Astrocyte (in vitro differentiated cells and primary cell): ENCODE measurements at places on chromosomes 11 and 22.
A peak's percentile ranks its signal among the peaks of the same experiment; 100 is the strongest.

DNA sequence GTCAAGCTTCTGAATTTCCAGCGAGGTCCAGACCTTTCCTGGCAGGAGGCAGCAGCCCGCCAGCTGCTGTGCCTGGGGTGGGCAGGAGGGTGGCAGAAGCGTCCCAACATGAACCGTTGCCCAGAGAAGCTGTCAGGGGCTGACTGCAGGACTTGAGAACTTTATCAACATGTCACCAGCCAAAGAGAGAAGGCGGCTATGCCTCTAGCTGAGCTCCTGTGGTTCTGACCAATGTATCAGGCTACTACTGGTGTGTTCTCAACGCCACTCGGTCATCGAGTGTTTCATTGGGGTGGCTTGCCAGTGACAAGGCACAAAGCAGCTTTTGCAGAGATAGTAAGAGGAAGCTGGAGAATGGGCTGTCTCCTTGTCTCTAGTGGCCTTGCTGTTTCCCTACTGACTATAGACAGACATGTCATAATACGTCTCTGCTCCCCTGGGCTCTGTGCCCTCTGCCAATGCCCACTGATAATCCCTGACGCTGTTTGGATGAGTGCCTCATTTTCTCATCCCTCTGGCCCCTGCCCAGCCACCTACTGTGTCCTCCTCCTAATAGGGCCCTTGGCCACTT, 17.6 kb upstream of the ASCC2 start:
- DNase-seq = no peak

DNA sequence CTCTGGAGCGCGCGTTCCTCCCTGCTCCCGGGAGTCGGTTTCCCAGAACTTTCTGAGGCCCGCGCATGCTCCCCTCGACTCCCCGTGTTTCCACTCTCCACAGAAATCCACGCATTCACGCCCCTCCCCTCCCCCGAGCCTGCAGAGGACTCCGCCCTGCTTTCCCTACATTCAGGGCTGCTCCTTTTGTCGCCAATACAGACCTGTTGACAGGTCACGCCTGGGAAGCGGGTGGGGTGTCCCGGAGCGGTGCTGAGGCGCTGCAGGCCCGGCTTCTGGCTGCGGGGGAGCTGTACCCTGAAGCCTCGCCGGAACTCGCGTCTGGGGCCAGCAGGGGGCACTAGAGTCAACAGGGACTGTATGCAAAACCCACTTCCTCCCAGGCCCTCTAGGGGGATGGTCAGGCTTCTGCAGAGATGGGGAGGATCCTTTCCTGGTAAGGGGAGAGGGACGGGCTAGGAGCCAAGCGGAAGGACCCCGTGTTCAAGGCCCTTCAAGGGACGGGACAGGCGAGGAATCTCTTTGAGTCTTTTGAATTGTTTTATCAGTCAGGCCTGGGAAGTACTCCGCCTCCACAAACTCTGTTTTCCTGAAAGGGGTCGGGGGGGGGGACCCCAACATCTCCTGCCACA, at the start of gene PRAME:
Gene PRAME, minus strand, starts transcription at position 294 of the 632 bp plus-strand sequence. CDS start 2,433 bp downstream, outside the sequence.
- no peak for DNase-seq

DNA sequence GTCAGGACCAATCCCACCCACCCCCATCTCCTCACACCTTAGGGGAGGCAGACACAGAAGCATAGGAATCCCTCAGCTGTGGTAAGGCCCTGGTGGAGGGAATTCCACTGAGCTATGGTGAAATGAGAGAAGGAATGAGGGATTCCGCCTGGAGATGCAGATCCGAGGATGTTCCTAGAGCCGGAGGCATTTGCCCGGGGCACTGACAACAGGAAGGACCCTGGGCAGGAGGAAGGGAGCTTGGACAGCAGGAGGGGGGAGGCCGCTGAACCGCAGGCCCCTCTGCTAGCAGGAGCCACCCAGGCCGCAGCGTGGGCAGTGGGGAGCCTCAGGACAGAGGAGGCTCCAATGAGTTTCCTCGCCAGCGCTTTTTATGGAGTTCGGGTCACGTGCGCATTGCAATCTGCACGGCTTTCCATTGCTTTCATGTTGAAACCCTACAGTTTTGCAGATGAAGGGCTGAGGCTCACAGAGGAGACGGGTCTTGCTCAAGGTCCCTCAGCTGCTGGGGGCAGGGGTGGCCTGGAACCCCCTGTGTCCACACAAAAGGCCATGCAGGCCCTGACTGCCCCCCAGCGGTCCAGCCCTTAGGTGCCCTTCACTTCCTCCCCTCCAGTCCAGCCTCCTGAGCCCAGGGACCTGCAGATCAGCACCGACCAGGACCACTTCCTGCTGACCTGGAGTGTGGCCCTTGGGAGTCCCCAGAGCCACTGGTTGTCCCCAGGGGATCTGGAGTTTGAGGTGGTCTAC, 15.5 kb downstream of the CSF2RB start:
- DNase-seq = no peak

- DNase-seq = no peak
These were observed 275.6 kb downstream of the BRD1 start for GRCh38 chr22:49551897-49552614.

DNA sequence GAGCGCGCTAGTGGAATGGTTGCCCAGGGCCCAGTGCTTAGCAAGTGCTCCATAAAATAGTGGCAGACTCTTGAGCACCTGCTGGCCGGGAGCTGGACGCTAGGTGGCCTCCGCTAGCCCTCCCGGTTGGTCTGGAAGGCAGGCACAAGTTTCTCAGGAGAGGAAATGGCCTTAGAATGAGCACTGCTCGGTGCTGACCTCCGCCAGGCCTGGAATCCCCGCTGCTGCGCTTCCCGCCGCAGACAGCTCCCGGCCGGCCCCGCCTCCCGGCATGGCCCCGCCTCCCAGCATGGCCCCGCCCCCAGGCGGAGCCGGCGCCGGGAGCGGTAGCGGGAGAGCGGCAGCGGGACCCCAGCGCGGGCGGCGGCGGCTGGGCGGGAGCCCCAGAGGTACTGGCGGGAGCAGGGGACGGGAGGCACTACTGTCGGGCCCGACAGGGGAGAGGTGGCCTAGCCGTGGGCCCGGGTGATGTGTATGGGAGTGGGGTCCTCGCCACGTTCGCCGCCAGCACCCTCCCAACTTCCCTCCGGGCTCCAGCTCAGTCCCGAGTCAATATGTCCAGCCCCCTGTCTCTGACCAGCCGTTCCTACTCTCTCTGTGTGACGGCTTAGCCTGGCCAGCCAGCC, at the start of gene SIPA1:
Gene SIPA1, plus strand, starts transcription at position 308 of the 626 bp plus-strand sequence. CDS start 2,821 bp downstream, outside the sequence.
- peak; percentile 80 for DNase-seq

DNA sequence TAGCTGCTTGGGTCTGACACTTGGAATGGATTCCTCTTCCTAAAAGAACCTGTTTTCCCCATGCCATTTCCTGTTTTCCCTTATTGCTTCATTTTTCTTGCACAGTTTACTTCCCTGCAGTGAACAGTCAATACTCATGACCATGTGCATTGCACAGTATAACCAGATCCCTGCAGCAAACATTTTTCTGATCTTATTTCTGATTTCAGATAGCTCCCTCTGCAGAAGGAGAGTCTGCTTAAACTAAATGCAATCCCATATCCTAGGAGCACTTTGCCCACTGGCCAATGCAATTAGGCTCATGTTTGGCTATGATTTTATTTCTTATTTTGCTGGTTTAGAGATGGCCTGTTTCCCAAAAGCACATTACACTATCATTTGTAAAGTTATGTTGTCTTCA, 96.7 kb upstream of the CD44 start:
- no peak for DNase-seq

GRCh38 chr11:8841899-8842298, 69.1 kb upstream of the AKIP1 start:
- peak; percentile 47 for DNase-seq

- no peak for DNase-seq
These were observed 304.7 kb downstream of the NELL1 start for GRCh38 chr11:20973940-20974559.

- no peak for DNase-seq
These were observed 72.6 kb downstream of the DEPDC5 start for GRCh38 chr22:31826443-31826842.

GRCh38 chr11:7686761-7687160, 13.5 kb upstream of the CYB5R2 start:
- DNase-seq = no peak

GRCh38 chr22:39745789-39746188, 147.8 kb downstream of the ENTHD1 start:
- DNase-seq = no peak

- no peak for DNase-seq
These were observed 1.9 kb downstream of the MMP8 start for GRCh38 chr11:102722821-102723220.
